RPMI8226 (cell line): ENCODE measurements at places on chromosomes 5 and 9.

DNA sequence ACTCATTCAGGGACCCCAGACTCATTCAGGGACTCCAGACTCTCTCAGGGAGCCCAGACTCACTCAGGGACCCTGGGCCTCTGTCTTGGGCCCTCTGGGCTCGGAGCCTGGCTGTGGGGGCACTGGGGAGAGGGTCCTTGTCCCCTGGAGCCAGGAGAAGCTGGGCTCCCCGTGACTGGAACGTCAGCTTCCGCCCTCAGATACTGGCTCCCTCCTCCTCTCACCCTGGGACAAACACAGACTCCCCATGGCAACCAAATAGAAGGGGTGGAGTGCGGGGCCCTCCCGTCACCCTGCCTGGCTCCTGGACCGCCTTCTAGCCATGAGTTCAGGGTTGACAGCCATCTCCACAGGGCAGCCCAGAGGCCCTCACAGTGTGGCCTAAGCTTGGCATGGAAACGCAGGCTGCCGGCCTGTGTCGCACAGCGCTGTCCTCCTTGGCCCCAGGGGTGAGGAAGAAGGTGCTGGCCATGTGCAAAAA, 27.6 kb downstream of the ZDHHC11B start:
- no peak for DNase-seq

DNA sequence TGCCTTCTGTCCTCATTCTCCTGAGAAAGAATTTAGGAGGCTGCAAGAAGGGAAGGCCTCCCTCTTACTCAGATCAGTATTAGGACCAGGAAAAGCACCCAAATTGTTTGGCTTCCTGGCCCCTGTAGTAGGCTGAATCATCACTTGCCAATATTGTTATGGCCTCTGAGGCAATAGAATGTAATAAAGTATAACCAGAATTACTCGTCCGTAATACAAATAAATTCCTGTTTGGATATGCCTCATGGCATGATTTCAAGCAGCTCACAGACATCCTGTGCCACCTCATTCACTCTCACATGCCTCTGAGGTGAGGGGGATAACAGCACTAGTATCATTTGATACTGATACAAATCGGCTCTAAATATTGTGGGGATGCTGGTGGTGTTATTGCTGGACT, 427.3 kb downstream of the ISL1 start:
- no peak for DNase-seq

DNA sequence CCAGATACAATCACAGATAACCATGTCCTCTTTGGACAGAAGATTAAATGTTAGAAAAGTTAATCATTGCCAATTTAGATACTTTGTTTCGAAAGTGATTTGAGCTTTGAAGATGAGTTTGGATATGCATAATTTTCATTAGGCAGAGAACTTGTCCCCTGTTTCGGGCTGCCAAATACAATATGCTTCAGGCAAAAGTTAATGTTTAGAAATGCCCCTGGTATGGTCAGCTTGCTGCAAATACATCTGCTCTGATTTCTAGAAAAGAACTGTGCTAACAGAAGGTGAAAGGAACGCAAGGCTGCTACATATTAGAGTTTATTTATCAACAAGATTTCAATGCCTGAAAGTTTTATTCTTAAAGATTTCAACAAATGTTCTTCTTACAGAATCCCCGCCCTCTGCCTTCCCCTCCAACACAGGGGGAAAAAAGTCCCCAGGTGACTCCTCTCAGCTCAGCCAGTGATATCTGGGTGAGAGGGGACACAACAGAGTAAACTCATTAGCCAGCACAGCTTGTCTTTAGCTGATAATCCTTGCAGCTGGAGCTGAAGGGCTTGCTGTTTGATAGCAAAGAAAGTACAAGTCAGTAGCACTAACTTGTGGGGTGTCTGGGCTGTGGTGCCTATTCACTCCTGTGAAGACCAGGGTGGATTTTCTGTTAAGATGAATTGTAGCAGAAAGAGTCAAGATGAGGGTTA, 435.7 kb downstream of the DMAC1 start:
- DNase-seq = no peak

DNA sequence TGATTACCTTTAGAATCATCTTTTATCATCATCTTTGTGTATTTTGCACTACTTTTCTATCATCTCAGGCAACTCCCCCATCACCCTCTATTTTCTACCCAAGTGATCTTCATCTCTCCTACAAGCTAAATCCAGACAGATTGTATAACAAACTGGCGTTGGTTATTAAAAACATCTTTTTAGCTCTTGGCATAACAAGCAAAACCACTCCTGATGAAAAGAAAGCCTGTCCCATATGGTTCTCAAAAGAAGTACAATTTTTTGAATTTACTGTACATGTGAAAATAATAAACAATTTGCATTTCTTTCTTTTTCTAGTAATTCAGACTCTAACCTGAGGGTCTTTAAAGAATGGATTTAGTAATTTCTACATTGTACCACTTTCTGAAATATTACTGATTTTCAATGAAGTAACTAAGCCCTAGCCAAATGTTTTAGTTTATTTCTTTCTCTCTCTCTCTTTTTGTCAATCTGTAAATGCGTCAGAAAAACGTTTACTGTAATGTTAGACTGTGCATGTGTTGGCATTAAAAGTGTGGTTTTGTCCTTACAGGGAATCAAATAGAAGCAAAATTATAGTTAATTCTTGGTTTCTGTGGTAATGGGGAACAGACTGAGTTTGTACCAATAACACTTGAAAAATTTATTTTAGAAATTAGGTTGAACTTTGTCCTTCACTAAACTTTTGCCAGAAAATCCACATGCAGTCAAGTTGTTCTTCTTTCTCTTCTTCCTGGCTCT, 52.5 kb upstream of the RPS23 start:
- no peak for DNase-seq

- no peak for DNase-seq
These were observed 3.3 kb downstream of the NR5A1 start for GRCh38 chr9:124503713-124504529.

- no peak for DNase-seq
These were observed 29.0 kb upstream of the C9orf72 start for GRCh38 chr9:27602142-27602861.

GRCh38 chr5:169809281-169809680, 171.0 kb downstream of the INSYN2B start:
- no peak for DNase-seq

GRCh38 chr9:33017283-33018041, 7.6 kb upstream of the DNAJA1 start:
- DNase-seq = no peak

DNA sequence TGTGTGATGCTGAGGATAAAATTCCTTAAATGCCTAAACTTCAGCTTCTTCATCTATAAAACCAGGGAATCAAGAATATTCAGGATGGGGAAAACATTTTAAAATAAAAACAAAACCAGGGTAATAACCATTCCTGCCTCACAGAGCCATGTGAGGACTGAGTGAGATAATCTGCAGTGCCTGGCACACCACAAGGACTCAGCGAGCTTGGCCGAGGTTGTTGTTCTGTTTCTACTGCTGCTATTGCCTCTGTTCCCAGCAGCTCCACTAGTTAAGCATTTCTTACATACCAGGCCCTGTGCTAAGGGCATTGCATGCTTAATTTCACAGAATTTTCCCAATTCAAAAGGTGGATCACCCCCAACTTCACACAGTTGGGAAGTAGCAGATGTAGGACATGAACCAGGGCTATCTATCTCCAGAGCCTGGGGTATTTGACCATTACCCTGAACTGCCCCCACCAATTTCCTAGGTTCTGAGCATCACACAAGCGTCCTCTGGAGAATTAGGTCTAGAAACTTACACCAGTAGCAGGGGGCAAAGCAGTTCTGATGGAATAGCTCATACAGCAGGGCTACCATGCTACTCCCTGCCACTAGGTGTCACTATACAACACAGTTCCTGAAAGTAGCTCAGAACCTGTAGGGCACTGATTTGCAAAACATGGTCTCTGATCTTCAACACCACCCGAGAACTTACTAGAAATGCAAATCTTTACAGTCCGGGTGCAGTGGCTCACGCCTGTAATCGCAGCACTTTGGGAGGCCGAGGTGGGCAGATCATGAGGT, 74.3 kb downstream of the LRSAM1 start:
- DNase-seq = peak; percentile 61
